Osteoblast (primary cell): ENCODE measurements at places on chromosomes 5 and 9. TPM values are rescaled to one million over a fixed set of nuclear protein-coding genes. Genes with fewer than 3 reads are reported as not detected.

Gene PCDHB3
- 0.36 and 0.88 TPM in 2 replicates for total RNA-seq

Gene ZNF658
- 5.8 and 7.4 TPM in 2 replicates for total RNA-seq

- DNase-seq, result no peak
Observed at GRCh38 chr9:115025721-115026120, 92.2 kb downstream of the TNC start.

Gene SYK
- not detected in 2 replicates for total RNA-seq

GRCh38 chr5:143355710-143356109 is 47.8 kb downstream of the NR3C1 start:
- DNase-seq, result no peak

DNA sequence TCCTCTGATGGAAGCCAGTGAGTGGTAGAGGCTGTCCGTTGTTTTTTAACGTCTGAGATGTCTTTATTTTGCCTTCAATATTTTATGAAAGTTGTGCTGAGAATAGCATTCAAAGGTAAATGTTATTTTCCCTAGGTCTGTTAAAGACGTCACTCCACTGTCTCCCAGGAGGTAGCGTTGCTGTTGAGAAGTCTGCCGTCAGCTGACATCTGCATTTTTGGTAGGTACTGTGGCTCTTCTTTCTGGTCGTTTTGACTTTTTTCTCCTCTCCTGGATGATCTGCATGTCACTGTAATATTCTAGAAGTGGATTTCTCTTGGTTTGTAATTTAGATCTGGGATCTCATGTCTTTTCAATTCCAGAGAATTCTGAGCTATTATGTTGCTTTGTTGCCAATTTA is 26.4 kb downstream of the SURF6 start:
- DNase-seq, result no peak
